ENCODE measurements at places on chromosomes 4 and X.

- no peak for DNase-seq
Observed at GRCh38 chr4:124936427-124936826, 223.9 kb upstream of the ANKRD50 start.

GRCh38 chrX:124820738-124821137 lies 474.4 kb downstream of the SH2D1A start:
- DNase-seq: no peak

GRCh38 chr4:11021333-11021732 lies 336.8 kb upstream of the CLNK start:
- no peak for DNase-seq

DNA sequence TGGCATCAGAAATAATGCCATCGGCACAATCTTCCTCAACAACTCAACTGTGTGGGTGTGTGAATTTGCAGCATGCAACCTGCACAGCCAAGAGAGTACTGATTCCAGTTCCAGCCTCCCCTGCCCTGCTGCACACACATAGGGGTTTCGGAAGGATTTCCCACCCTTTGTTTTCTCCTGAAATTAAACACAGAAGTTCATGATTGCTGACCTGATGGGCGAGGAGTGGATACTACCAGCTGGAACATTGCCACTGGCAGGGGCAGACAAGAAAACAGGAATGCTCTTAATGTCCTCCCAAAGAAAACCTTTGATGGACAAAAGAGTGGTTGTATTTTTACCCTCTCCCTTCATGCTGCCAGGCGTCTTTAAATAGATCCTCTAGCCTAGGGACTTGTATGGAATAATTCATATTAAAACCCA lies 4.8 kb downstream of the NDP start:
- no peak for DNase-seq

- no peak for DNase-seq
Observed at GRCh38 chrX:38991656-38992440, 190.6 kb downstream of the MID1IP1 start.

- peak; percentile 3 for DNase-seq
Observed at GRCh38 chrX:137432609-137433008, 133.3 kb upstream of the ZIC3 start.

DNA sequence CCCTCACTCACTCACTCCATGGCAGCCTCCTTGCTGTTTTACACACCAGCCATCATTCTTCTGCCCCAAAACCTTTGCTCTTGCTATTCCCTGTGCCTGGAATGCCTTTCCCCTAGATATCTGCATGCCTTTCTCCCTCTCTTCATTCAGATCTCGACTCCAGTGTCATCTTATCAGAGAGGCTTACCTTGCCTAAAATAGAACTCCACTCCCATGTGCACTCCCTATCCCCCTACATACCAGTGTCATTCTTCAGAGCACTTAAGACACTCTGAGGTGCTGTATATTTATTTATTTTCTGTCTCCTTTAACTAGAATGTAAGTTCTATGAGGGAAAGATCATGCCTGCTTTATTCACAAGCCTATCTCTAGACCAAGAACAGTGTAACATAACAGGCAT lies 45.1 kb downstream of the ZGRF1 start:
- DNase-seq: no peak

GRCh38 chr4:22531311-22532019 lies 15.6 kb upstream of the ADGRA3 start:
- DNase-seq: no peak

- no peak for DNase-seq
Observed at GRCh38 chr4:3766785-3767569, 792 bp downstream of the ADRA2C start.

GRCh38 chrX:108494406-108495090 lies 54.9 kb downstream of the COL4A5 start:
- no peak for DNase-seq

DNA sequence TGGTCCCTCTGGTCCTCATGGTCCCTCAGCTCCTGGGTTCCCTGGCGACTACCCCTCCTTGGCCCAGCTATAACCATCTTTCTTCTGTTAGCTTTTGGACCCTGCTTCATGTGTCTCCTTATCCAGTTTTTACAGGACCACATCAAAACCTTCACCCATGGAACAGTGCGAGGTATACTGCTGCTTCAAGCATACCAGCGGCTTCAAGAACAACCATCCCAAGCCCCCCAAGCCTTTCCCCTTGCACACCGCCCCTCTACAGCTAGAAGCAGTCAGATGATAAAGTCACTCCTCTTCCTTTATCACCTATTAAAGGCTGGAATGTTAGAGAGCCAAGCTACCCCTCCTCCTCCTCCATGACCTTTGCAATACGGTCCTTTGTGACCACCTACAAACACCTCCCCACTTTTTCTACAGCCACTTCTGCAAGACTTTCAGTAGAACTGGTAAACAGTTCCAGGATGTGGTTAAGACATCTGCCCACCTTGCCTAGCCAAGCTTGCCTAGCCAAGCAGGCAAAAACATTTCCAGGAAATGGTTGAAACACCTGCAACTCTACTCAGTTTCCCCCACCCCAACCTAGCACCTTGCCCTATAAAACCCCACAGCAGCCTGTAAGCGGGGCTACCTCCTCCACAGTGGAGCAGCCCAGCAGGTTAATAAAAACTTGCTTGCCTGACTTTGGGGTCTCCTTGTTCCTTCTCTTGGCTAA lies 125.7 kb downstream of the ZC4H2 start:
- no peak for DNase-seq

- no peak for DNase-seq
Observed at GRCh38 chr4:53061091-53061850, 199.2 kb downstream of the RASL11B start.

- DNase-seq: no peak
Observed at GRCh38 chr4:103496800-103497199, 223.0 kb downstream of the TACR3 start.

GRCh38 chr4:71772592-71772991 lies 11.3 kb downstream of the GC start:
- DNase-seq: no peak

- DNase-seq: no peak
Observed at GRCh38 chrX:154021131-154021611, 1.5 kb upstream of the IRAK1 start.

DNA sequence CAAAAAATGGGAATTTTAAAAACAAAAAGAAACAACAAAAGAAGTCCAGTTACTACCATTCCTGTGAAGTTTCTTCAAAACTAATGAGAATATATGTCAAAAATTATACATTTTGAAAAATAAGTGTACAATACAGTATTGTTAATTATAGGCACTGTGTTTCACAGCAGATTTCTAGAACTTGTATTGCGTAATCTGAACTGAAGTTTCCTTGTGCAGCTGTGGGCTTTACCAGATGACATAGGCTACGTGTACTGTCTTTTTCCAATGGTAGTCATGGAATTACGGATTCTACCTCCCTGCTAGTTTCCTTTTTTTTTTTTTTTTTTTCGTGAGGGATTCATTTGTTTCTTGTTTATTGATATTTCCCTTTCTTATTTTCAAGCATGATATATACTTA lies 113.8 kb upstream of the GABRA2 start:
- DNase-seq: no peak

GRCh38 chrX:142040906-142041305 lies 137.2 kb downstream of the MAGEC1 start:
- DNase-seq: no peak

GRCh38 chrX:70332600-70332999 lies 42.7 kb downstream of the KIF4A start:
- no peak for DNase-seq

GRCh38 chrX:143663755-143664154 lies 27.9 kb upstream of the SLITRK4 start:
- DNase-seq: no peak

DNA sequence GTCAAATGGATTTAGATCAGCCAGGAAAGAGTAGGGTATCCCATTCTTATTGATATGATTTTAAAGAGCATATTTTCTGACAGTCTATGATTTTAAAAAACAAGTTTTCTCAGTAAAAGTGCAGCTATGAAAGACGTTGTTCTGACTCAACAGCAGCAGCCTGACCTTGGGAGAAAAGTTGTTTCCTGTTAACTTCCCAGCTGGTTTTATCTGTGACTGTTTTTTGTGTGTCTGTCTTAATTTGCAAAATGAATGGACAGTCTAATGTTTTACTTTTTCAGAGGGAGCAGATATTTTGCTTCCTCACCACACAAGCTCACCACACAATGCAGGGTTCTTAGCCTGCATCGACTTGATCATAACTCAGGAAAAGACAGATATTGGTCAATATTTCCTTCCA lies 764 bp upstream of the MTHFD2L start:
- no peak for DNase-seq

- DNase-seq: no peak
Observed at GRCh38 chr4:158077835-158078234, 95.0 kb downstream of the GASK1B start.

DNA sequence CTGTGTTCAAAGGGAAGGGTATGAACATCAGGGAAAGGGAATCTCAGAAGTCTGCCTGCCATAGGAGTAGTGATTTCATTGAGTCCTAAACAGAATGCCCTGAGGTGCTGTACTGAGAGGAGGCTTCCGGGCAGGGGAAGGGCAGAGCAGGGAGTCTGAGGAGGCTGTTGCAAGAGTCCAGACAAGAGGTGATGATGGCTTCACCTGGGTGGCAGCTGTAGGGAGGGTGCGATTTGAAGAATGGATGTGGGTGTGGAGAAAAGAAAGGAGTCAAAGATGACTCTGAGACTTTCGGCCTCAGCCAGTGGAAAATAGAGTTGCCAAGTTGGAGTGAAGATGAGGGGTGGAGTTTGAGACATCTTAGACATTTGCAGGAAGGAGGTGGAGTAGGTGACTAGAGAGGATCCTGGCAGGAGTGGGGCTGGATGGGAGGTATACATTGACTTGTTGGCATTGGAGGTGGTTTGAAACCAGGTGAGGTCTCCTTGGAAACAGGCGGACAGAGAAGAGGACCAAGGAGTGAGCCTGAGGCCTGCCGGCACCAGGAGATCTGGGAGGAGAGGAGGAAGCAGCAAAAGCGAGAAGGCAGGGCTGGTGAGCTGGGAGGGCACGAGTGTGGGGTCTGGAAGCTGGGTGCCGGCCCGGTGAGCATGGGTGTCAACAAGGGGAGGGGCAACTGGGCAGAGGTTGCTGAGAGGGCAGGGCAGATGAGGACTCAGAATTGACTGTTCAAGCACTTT lies 24.2 kb downstream of the TBC1D14 start:
- DNase-seq: no peak

DNA sequence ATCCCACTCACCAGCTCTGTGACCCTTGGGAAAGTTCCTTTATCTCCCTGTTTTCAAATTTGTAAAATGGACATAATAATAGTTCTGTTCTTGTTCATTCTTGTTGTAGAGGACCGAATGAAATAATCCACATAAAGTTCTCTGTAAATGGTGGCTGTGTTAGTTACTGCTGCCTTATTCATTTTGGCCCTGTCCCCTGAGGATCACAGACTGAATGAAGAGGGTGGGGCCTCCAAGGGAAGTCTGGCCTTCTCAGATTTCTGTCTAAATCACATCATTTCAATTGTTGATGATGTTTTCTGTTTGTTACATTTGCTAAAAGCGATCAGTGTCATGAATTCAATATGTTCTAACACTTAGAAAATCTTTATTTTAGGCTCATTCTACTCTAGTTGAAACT lies 117.9 kb downstream of the PPEF1 start:
- no peak for DNase-seq

- no peak for DNase-seq
Observed at GRCh38 chrX:97539970-97540519, 656.3 kb downstream of the RPA4 start.

DNA sequence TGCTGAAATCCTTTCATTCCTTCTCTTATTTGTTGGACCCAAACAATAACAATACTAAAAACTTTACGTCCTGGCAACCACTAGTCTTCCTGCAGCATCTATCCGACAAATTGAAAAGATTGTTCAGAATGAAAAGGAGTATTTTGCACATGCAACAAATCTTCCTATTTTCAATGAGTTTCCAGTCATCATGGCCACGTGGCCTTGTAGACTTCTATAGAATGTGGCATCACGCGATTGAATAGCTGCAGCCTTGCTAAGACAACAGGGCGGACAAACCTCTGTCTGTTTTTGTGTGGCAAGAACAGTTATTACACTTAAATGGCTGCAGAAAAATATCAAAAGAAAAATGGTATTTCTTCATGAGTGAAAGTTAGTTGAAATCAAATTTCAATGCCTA lies 297.9 kb upstream of the LCORL start:
- DNase-seq: no peak

GRCh38 chr4:45293335-45293734 lies 567.0 kb upstream of the GNPDA2 start:
- DNase-seq: no peak

- no peak for DNase-seq
Observed at GRCh38 chr4:55218041-55218440, 92.6 kb upstream of the KDR start.

- no peak for DNase-seq
Observed at GRCh38 chrX:71525316-71525715, 7.6 kb upstream of the OGT start.

- DNase-seq: no peak
Observed at GRCh38 chr4:14130551-14130950, 503.0 kb upstream of the BOD1L1 start.

DNA sequence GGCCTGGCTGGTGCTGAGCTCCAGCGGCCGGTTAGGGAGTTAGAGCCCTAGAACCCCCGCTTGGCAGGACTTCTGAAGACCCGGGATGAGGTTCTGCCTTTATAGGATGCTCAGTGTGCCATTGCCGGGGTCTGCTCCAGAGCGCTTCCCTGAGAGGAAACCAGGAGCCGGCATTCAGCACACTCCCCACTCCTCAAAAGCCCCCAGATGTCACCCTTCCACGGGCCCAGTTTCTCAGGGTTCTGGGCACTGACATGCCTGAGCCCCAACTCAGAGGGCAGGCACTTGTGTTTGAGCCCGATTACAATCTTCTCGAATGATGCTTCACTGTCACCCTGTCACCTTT lies 6.5 kb downstream of the NKX3-2 start:
- no peak for DNase-seq

DNA sequence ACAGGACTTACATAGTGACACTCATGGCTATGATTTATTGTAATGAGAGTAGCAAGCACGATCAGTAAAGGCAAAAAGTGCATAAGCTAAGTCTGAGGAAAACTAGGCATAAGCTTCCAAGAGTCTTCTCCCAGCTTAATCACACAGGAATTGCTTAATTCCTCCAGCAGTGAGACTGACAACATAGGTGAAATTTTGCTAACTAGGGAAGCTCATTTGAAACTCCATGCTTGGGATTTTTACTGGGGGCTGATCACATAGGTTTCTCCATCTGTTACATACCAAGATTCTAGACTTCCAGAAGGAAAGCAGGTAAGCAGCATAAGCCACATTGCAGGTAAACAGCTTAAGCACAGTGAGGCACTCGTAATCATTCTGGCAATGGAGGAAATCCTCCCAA lies 71.8 kb upstream of the FHDC1 start:
- no peak for DNase-seq

- no peak for DNase-seq
Observed at GRCh38 chrX:23048806-23049573, 49.2 kb downstream of the DDX53 start.

Data from NCI-H2171 (cell line).